ENCODE measurements at places on chromosomes 1 and 21.

- no peak for DNase-seq
Observed at GRCh38 chr1:193131266-193131860, 9.5 kb downstream of the CDC73 start.

DNA sequence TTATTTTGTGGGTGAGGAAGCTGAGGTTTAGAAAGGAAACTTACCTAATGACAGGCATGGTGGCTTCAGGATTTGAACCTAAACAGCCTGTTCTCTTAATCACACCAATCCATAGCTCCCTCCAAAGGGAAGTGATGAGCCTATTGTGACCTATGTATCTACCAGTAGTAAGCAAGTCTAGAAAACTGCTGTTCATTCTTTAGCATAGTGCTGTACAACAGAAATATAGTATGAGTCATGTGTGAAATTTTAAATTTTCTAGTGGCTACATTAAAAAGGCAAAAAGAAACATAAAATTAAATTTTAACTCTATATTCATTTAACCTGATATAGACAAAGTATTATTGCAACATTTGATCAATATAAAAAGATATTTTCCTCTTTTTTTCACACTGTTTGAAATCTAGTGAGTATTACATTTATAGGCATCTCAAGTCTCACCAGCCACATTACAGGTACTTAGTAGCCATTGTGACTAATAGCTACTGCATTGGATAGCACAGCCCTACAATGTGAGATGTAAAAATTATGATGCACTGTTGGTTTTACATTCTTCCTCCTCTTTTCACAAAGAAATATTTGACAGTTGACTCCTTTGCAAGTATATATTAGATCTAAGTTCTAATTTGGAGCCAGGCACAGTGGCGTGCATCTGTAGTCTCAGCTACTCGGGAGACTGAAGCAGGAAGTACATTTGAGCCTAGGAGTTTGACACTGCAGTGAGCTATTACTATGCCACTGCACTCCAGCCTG is 16.6 kb downstream of the IPO9 start:
- no peak for DNase-seq

- DNase-seq, result no peak
Observed at GRCh38 chr1:164183854-164184635, 374.9 kb upstream of the PBX1 start.

DNA sequence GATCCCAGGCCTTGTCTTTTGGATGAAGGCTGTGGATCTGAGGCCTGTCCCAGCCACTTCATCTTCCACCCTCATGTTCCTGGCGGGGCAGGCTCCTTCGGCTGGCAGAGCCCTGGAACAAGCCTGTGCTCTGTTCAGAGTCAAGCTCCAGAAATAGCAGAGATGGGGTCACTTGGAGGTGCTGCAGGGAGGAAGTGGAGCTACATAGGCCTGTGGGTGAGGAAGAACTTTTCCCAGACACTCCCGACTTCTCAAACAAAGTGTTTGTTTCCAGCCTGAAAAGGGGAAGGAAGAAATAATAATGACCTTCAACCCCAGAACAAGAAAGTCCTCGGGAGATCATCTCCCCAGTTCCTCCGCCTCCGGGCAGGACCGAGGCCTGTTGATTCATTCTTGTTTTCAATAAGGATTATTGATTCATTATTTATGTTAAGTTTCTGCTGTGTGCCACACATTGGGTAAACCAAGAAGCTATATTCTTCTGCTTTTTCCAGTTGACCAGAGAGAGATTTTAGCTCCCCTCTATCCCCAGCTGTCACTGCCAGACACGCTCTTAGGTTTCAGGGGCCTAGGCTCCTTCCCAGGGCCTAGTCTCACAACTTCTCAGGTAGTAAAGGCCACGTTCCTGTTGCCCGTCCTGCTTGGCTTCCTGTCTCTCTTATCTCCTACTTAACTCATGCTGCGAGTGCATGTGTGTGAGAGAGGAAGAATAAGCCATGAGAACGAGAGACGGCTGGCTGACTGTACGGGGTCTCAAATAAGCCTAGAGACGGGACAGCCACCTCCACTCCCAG is 16.9 kb downstream of the IKBKE start:
- no peak for DNase-seq

DNA sequence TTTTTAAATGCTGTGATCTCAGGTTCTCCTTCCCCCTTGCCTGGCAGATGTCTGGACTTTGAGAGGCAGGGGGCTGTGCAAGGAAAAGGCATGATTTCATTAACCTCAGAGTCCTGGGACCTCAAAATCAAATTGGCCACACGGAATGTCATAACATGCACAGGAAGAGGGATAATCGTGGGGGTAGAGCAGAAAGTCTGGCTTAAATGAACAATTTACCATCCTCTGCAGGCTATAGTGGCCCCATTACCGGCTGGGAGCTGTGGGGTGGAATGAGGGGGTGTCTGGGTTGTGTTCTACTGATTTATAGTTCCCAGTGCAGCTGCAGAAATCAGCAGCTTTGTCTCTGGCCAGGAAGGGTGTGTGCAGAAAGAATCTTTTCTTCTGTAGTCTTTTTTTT is 10.8 kb downstream of the OPRD1 start:
- DNase-seq, result no peak

DNA sequence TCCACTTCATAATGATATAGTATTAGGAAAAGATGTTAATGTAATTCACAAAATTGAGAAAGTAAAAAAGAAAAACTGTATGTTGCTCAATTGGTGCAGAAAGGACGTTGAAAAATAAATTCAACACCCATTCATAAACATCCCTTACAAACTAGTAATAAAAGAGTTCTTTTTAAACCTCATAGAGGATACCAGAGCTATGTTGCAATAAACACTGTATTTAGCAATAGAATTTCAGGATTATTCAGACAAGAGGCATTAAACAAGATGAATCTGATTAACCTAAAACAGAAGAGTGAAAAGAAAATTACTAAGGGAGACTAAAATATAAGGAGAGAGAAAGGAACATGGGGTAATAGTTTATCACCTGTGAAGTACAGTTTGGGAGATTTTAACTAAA is 154.8 kb downstream of the NTPCR start:
- no peak for DNase-seq

- no peak for DNase-seq
Observed at GRCh38 chr1:180028864-180029263, 74.3 kb downstream of the CEP350 start.

DNA sequence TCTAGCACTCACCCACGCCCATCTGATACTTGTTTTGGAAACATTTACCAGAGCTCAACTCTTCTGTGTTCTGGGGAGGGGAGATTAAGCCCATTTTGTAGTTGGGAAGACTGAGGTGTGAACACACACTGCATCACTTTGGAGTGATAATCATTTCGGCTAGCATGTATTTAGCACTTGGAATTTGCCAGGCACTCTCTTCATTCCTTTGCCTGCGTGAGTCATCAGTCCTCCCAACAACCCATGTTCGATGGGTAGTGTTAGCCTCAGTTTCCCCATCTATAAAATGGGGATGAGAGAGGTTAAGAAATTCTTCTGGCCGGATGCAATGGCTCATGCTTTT is 182.8 kb upstream of the TMEM51 start:
- DNase-seq, result no peak

DNA sequence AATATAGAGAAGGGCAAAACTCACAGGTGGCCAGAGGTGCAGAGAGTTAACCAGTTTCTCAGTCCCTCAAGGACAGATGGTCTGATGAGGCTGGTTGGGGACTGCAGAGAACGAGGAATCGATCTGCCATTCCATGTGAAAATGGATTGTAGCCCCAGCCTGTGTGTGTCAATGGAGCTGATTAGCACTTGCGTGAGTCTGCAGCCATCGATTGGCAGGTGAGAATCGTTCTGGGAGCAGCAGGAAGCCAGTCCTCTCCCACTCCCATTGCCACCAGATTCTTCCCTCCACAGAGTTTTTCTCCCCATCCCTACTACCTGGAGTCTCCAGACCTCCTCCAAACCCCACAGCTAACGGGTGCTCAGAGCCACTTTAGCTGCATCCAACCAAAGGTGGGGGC is 18.3 kb upstream of the PSMB2 start:
- no peak for DNase-seq

- no peak for DNase-seq
Observed at GRCh38 chr1:237316352-237316751, 274.4 kb downstream of the RYR2 start.

DNA sequence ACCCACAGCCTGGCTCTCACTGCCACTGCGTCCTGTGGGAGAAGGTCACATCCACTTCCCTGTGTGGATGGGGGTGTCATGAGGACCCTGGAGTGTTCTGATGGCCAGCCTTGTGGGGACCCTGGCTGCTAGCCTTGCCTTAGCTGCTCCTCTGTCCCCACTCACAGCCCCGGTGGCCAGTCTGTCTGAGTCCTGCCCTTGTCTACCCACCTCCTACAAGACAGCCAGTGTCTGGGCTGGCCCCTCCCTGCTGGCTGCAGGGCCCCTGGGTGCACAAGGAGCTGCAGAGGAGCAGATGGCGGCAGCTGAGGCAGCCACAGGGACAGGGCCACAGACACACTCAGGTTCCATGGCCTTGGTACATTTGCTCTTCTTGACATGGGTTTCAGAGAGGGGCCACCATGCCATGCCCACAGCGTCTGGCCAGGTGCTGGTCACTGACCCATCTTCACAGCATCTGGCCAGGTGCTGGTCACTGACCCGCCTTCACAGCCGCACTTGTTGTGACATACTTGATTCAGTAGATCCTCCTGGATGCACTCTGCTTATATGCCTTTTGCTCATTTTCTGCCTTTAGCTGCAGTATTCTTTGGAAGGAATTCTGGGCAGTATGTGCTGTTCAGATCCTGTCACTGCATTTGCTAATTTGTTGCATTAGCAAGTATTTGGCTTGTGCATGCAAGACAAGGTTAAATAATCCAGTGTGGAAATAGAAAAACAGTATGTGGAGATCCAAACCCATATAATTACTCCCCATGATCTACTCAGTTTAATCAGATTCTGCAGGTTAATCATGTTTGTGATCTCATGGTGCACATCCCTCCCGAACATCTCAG is 157.8 kb downstream of the PCBP3 start:
- no peak for DNase-seq

- no peak for DNase-seq
Observed at GRCh38 chr1:232875536-232875935, 70.3 kb downstream of the MAP10 start.

GRCh38 chr1:22387919-22388580 is 63.6 kb upstream of the ZBTB40 start:
- no peak for DNase-seq

- DNase-seq, result no peak
Observed at GRCh38 chr1:161718559-161719324, 2.6 kb upstream of the FCRLB start.

GRCh38 chr1:156356875-156357534 is 12.0 kb upstream of the RHBG start:
- peak; percentile 26 for DNase-seq

DNA sequence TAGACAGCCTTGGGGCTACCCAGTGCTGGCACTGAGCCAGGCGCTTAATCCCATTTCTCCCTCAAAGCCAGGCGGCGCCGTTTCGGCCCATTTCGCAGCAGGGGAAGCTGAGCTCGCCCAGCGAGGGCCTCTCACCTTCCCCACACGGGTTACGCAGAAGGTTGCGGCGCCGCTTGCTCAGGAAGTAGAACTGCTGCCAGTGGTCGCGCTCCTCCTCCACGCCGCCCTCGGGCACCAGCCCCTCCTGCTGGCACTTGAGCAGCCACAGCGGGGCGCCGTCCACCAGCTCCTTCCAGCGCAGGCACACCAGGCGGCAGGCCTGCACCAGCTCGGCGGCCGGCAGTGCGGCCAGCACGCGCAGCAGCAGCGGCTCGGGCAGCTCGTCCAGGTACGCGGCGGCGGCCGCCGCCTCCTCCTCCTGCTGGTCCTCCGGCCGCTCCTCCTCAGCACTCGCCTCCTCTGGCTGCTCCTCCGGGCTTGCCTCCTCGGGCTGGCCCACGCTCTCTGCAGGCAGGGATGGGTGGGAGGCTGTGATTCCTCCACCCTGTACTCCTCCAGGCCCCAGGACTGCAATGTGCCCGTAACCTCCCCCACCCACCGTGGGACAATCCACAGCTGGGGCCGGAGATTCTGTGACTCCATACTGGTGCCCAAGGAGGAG is 3.8 kb downstream of the FBXO2 start:
- DNase-seq, result peak; percentile 57

DNA sequence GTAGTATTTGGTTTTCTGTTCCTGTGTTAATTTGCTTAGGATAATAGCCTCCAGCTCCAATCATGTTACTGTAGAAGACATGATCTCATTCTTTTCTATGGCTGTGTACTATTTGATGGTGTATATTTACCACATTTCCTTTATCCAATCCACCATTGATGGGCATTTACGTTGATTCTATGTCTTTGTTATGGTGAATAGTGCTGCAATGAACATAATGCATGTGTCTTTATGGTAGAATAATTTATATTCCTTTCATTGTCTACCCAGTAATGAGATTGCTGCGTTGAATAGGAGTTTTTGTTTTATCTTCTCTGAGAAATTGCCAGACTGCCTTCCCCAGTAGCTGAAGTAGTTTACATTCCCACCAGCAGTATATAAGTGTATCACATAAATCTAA is 538.8 kb downstream of the LRRIQ3 start:
- DNase-seq, result no peak

GRCh38 chr1:44590475-44590874 is 83.8 kb downstream of the TMEM53 start:
- no peak for DNase-seq

DNA sequence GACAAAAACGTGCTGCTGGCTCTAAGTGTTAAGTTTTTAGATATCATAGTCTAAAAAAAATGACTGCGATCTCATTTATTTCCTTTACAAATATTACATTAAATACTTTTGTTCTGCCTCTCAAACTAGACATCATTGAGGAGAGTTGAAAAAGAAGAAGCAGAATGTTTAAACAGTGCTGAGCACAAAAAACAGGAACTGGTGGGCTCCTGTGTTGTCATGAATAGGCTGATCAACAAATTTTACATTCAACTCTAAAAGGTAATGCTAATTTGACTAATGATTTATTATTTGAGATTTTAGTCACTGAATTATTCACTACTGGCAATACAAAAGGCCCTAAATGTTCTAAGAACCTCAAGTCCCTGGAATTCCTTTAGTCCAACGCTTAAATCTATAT is 66.1 kb downstream of the GPATCH2 start:
- DNase-seq, result no peak

- no peak for DNase-seq
Observed at GRCh38 chr1:219480011-219480410, 132.9 kb downstream of the ZC3H11B start.

GRCh38 chr1:204190212-204191211 is 5.8 kb downstream of the KISS1 start:
- DNase-seq, result no peak

DNA sequence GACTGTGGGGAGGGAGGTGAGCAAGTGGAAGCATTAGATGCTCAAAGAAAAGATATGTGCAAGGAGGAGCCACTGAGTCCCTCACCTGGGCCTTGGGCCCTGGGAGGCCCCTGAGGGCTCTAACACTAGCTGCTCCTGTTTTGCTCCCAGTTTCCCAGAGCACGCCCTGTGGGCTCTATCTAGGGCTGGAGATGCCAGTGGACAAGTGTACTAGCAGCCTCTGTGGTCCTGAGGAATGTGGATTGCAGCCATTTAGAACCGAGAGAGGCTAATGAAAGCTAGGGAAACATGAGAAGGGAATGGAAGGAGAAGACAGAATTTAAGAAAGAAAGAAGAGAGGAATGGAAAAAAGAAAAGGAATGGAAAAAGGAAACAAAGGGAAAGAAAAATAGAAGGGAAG is 10.0 kb upstream of the TBX15 start:
- no peak for DNase-seq
